ENCODE measurements at places on chromosomes 2 and 18. TPM values are rescaled to one million over a fixed set of nuclear protein-coding genes. Genes with fewer than 3 reads are reported as not detected.

- no peak for DNase-seq
These were observed 235.3 kb downstream of the ZNF407 start for GRCh38 chr18:74832999-74833398.

GRCh38 chr2:233795735-233796171 is 17.6 kb downstream of the MROH2A start:
- no peak for DNase-seq

- DNase-seq = peak; percentile 14
These were observed 188.6 kb downstream of the TMEM182 start for GRCh38 chr2:102950371-102950946.

- no peak for DNase-seq
These were observed 891.8 kb downstream of the DSC3 start for GRCh38 chr18:30150586-30151250.

- no peak for DNase-seq
These were observed 336.4 kb upstream of the FSHR start for GRCh38 chr2:49490710-49491109.

DNA sequence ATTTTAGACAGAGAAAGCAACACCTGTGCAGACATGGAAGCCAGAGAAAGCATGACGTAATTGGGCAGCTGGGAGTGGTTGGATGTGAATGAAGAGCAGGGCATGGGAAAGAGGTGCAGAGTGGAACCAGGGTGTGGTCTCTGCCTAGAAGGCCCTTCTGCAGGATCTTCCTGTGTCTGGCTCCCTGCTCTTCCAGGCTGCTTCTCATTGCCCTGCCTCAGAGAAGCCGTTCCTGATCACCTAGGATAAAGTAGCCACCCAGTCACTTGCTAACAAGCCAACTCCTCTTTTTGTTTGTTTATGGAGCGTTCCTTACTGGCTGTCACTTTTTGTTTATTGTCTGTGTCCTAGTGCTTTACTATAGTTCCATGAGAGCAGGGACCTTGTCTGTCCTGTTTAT is 28.5 kb downstream of the GALNT1 start:
- no peak for DNase-seq

- no peak for DNase-seq
These were observed 73.9 kb downstream of the NDUFA10 start for GRCh38 chr2:239951129-239951734.

DNA sequence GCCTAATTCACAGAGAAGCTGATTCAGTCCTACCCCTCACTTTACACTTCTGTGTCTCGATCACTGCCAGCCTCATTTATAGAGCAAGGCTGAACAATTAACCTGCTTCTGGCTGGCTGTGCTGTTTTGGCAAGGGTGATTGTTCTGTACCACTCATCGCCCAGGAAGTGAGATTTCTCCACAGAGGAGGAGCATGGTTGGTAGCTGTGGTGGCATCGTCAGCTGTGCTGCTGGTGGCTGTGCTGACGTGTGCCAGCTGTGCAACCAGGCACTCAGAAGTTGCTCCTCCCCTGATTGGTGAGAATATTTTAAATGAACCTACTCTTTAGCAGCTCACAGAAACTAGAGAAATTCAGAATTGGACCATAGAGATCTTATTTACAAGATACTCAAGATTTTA is 158.3 kb downstream of the EML6 start:
- peak; percentile 28 for DNase-seq

GRCh38 chr2:164725542-164725941 is 104.3 kb upstream of the GRB14 start:
- no peak for DNase-seq

GRCh38 chr2:186950694-186951093 is 101.7 kb upstream of the ZSWIM2 start:
- peak; percentile 77 for DNase-seq

DNA sequence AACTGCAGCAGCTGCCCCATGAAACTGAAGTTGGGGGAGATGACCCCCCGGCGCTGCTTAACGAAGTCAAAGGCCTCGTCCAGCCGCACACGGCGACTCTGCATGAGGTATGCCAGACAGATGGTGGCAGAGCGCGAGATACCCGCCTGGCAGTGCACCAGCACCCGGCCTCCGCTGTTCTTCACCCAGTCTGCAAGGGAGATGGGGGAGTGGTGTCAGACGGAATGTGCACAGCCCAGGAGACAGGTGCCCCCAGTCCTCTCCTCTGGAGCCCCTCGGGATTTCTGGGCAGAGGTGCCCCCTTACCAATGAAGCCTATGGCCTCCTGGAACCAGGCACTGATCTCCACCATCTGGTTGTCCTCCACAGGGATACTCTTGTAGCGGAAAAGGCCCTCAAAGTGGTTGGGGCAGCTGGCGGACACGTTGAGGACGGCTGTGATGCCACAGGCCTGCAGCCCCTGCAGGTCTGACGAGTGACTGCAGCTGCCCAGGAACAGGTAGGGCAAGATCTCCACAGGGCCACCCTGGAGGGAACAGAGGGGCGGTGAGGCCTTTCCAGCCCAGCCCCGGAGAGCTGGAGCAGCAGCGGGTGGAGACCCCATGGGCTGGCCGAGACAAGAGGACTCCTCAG is 1.3 kb downstream of the DUSP2 start:
- DNase-seq = no peak

DNA sequence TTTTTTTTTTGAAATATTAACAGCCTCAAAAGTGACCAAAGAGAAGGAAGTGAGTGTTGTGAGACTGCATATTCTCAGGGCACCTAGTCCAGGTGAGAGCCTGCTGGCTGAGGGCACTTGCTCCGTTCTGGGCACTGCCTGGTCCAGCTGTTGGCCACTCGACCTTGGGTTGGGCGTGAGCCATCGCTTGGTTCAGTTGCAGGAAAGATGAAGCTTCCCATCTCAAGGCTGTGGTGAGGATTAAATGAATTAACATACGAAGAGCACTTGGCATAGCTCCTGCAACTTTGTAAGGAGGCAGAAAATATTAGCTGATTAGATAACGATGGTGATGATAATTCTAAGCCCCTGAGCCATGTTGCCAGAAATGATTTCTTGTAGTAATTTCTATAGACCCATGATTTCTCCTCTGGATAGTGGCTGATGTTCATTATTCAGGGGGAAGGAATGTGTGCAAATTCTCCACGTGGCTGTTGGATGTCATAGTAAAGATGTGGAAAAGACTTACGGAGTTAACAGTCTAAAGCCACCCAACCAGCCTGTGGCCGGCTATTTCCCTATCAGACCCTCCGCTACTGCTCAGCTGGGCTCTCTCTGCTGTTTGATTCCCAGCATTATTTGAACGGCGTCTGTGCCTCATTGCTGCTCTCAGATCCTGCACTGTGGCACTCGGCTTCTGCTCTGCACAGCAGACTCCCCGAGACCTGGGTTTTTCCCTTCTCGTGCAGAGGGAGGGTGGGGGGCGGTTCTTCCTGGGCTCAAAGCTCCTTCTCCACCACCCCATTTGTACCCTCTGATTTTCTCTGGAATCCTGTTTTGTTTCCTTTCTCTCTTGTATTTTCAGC is 221.1 kb downstream of the GALR1 start:
- DNase-seq = no peak

DNA sequence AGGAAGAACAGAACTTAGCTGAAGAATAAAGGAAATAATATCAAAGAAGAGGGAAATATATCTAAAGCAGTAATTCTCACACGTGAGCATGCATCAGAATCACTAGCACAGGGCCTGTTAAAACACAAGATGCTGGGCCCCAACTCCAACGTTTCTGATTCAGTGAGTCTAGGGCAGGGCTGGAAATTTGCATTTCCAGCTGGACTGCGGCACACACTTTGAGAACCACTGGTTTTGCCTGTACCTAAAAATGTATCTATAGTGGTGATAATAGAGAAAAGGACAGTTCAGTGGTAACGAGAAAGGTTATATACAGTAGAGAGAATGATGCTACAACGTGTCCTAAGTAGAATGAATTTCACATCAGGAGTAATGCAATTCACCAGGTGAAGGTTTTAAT is 11.2 kb downstream of the REV1 start:
- DNase-seq = no peak

DNA sequence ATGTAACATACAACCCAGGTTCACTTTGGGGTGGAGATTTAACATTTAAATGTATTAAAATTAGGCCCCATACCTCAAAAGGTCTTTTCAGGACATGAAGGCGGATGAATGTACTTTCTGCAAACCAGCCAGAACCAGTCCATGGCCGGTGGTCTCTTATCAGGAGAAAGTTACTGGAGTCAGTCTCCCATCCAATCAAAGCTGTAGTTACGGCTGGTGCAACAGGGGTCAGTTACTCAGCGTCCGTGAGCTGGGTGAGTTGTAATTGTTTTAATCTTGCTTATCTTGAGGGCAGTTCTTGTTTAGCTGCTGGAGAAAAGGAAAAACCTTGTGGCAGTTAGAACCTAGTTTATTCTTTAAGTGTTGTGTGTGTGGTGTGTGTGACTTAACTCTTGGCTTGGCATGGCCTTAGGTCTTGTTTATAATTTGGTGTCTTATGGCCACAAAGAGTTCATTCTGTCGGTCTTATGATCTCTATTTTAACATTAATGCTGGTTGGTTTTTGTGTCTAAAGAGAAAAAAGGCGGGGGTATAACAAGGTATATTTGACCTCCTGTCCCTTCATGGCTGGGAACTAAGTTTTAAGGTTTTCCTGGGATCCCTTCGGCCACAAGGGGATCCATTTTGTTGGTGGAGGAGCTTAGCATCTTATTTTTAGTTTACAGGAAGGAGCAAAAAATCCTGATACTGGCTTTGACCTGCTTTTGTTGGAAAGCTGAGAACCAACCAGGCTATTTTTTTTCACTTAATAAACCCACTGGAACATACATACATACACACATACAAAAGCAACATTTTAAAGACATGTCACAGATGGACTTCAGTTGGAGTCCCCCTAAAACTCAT is 143.5 kb upstream of the NCK2 start:
- peak; percentile 82 for DNase-seq

- no peak for DNase-seq
These were observed 14.7 kb downstream of the KLF7 start for GRCh38 chr2:207151048-207151447.

DNA sequence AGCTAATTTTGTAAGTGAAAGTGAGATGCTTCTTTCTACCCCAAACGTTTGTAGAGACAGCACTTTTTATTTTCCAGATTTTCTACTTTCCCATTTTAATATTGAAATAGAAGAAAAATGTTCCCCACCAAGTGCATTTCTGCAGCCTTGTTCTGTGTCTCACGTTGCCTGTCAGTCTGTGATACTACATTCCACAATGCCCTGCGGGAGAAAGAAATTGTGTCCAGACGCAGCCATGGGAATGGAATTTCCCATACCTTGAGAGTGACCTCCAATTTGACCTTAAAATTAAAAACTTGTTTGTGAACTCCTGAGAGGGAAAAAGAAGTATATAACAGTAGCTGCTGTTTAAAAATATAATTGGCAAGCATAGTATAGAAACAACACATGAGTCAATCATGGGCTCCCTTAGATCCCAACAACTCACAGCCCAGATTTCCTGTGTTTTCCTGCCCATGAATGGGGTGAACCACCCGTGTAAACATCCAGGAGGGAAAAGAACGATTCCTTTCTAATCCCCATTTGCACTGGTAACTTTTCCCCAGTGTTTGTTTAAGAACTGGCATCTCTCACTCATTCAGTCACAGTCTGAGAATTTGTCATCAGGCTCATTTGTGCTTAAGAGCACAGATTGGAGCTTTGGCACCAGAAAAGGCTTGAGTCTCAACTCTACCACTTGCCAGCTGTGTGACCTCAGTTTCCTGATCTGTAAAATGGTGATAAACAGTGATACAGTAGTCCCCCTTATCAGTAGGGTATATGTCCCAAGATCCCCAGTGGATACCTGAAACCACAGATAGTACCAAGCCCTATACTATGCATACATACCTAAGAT is 166.1 kb upstream of the ZNF521 start:
- DNase-seq = no peak

GRCh38 chr2:196914867-196915460 is 11.5 kb downstream of the PGAP1 start:
- DNase-seq = no peak

DNA sequence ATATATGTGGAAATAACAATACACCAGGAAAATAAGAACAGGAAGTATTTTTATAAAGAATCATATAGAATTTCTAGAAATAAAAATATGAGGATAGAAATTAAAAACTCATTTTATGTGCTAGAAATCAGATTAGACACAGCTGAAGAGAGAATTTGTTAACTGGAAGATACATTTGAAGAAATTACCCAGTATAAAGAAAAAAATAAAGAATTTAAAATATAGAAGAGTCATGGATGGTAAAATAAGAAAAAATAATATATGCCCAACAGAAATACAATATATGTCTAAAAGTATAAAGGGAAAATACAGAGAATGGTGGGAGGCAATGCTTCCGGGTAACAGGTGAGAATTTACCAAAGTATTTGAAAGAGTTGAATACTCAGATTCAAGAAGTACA is 539.9 kb downstream of the NR4A2 start:
- DNase-seq = no peak

- peak; percentile 11 for DNase-seq
These were observed 60.6 kb downstream of the ITGA4 start for GRCh38 chr2:181517685-181518301.

- no peak for DNase-seq
These were observed 3.8 kb downstream of the SOCS6 start for GRCh38 chr18:70292628-70293027.

DNA sequence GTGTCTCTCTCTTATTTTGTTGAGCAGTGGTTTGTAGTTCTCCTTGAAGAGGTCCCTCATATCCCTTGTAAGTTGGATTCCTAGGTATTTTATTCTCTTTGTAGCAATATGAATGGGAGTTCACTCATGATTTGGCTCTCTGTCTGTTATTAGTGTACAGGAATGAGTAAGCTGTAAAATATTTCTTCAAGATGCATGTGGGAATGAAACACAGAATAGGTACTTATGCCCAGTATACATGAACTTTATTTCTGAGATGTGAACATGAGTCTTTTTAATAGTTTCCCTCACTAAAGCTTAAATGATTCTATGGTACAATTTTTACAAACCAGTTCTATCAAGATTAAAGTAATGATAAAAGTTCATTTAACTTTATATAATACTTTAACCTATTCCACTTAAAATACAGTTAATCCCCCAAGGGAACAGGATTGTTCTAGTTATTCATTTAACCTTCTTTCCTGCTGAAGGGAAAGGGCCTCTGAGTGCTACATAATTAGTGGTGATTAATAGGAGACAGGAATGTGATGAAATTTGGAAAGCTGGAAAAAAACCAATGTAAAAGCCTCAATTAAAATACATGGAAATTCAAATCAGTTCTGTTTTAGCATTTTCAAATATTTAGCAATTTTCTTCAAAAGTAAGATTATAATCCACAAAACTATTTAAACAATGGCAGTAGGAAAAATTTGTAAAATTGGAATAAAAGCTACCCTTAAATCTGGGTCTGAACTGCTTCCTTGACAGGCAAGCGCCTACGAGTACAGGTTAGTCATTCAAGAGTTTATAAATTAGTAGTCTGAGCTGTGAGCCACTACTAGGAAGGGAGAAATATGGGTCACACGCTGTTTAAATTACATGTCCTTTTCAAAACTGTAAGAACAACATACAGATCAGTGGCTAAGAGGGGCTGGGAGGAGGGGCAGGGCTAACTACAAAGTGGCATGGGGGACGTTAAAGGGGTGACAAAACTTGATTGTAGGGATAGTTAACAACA is 28.9 kb downstream of the SPIRE1 start:
- peak; percentile 30 for DNase-seq

The CCDC68 gene
- total RNA-seq = not detected

The GNLY gene
- total RNA-seq = not detected

The TM4SF20 gene
- total RNA-seq = 0.04 TPM

The SERPINB10 gene
- total RNA-seq = 1.0 TPM

The CREG2 gene
- total RNA-seq = not detected

The SCYGR1 gene
- total RNA-seq = not detected

The EN1 gene
- total RNA-seq = 0.35 TPM

The DCDC2C gene
- not detected for total RNA-seq

The PNKD gene
- total RNA-seq = 39.6 TPM

The KCNS3 gene
- 4.7 TPM for total RNA-seq

The BCL11A gene
- total RNA-seq = 1.1 TPM

The COL5A2 gene
- 160 TPM for total RNA-seq

The SMARCAL1 gene
- 11.5 TPM for total RNA-seq

Measured in H4 (cell line).